Brain microvascular endothelial cell (primary cell): ENCODE measurements at places on chromosomes 11 and 22.

GRCh38 chr11:117851852-117852251 is 24.6 kb downstream of the FXYD6 start:
- DNase-seq = no peak

DNA sequence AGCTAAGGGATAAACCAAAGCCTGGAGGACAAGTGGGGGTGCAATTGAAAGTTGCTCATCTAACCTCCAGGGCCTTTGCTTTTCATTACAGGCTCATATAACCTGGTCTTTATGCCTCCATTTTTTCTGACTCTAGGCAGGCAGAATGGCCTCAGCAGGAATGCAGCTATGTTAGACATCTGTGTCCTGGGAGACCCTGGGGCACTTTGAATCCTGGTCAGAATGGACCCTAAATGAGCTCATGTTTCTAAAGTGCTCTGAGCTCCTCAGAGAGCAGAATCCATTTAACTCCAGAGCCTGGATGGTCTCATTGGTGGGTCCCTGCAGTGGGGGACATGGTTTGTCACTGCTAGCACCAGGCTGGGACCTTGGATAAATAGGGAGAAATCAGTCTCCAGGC is 177.3 kb downstream of the KIRREL3 start:
- DNase-seq = no peak

GRCh38 chr22:27228771-27229170 is 571.4 kb downstream of the MIAT start:
- DNase-seq = no peak

GRCh38 chr11:110061296-110061695 is 31.9 kb upstream of the ZC3H12C start:
- DNase-seq = no peak

GRCh38 chr11:17280494-17281127 is 4.1 kb downstream of the NUCB2 start:
- DNase-seq = no peak

GRCh38 chr11:69918231-69918937 is 99.2 kb upstream of the FGF3 start:
- no peak for DNase-seq

DNA sequence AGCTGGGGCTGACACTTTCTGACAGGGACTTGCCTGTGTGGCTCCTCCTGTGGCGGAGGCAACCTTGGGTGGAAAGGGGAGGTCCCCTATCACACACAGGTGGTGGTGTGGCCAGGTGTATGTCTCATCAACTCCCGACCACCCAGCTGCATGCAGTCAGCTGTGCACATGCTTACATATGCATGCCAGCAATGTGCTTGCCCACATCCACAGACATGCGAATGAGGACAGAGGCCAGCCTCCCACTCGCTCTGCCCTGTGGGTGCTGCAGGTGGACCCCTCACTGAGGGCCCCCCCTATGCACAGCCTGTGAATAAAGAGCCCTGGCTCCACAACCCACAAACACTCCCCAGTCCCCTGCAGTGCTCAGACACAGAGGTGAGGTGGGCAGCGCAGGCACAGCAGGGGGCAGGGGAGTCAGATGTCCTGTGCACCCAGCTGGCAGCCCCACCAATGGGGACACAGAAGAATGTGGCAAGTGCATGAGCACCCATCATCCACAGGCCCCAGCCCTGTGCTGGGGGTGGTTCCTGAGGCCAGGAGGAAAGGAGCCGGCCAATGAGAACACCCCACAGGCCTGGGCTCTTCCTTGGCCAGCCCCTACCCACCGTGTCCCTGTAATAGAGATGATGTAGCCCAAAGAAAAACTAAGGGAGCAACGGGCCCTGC is 9.5 kb downstream of the GNB1L start:
- DNase-seq = no peak

- no peak for DNase-seq
Measured at GRCh38 chr22:45980761-45981160, 3.8 kb upstream of the WNT7B start.

GRCh38 chr11:41920374-41920773 is 460.9 kb upstream of the LRRC4C start:
- DNase-seq = no peak

- no peak for DNase-seq
Measured at GRCh38 chr11:120657306-120658070, 145.9 kb downstream of the GRIK4 start.

GRCh38 chr11:125315079-125315740 is 150.7 kb downstream of the PKNOX2 start:
- DNase-seq = peak; percentile 11

GRCh38 chr22:48944433-48944750 is 883.3 kb downstream of the BRD1 start:
- no peak for DNase-seq

GRCh38 chr11:100972046-100972445 is 157.6 kb downstream of the PGR start:
- no peak for DNase-seq

GRCh38 chr22:29563652-29564460 is 10.3 kb upstream of the THOC5 start:
- DNase-seq = no peak

GRCh38 chr11:61628662-61628970 is 47.7 kb upstream of the SYT7 start:
- DNase-seq = no peak

DNA sequence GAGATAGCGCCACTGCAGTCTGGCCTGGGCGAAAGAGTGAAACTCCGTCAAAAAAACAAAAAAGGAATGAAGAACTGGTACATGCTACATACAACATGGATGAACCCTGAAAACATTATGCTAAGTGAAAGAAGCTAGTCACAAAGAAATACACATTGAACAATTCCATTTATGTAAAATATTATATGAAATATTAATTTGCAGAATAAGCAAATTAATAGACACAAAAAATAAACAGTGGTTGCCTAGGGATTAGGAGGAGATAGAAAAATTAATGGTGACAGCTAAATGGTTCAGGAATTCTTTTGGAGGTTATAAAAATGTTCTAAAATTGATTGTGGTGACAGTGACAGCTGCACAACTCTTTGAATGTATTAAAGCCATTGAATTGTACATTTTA is 14.7 kb downstream of the PRDM10 start:
- no peak for DNase-seq

- DNase-seq = peak; percentile 23
Measured at GRCh38 chr11:28366549-28367346, 258.6 kb downstream of the METTL15 start.

DNA sequence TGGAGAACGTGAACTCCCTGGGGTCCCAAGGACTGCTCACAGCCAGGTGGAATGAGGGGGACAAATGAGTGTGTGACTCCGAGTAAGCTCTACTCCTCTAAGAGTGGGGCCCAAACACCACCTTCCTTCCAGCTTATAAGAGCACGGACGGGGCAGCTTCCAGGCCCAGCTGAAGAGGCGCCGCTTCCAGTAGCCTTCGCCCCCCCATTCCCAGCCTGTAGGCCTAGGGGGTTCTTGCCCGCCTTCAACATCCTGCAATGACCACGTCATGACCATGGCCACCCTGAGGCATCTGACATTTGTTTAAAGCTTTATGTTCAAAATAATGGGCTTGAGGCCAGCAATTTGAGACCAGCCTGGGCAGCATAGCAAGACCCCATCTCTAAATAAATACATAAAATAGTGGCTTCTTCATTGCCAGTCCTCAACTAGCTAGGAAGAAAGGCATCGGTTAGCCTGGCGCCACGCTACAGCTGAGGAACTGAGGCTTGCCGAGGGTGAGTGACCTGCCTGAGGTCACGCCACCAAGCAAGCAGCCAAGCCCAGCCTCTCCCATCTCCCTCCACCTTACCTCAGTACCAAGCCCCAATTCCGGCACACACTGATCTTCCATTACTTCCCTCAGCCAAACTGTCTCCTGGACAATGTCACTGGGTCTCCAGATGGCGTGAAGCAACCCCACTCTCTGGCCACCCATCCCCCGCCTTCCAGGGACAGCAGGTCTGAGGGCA is 7.8 kb upstream of the TNFRSF13C start:
- no peak for DNase-seq

DNA sequence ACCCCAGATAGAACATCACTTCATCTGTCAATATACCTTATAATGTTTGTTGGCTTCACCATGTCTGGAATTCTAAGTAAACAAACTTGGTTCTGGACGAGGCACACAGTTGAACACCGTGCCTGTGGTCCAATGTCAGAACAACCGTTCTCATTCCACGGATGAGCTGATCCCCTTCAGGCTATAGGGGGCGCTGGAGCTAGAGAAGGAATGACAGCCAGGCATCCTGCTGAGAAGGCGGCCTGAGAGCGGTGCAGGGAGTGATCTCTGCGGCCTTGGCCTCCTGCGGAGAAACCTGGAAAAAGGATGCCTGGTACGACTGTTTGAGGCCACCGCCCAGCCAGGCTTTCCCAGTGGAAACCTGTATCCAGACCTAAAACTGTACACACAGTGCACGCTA is 48.7 kb downstream of the FDX1 start:
- no peak for DNase-seq

DNA sequence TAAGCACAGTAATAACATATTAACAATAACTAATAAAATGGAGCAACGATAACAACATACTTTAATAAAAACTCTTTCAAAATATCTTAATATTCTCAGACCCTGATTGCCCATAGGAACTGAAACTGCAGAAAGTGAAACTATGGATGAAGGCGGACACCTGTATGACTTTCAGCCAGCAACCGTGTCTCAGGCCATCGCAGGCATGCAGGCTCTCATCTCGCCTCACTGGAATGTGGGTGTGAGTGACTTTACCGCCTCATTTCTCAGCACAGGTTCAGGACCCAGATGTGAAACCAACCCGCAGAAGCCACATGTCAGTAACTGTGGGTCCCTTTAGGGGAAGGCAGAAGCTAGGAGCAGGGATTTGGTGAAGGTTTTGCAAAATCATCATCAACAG is 539.1 kb downstream of the FAM181B start:
- DNase-seq = no peak

DNA sequence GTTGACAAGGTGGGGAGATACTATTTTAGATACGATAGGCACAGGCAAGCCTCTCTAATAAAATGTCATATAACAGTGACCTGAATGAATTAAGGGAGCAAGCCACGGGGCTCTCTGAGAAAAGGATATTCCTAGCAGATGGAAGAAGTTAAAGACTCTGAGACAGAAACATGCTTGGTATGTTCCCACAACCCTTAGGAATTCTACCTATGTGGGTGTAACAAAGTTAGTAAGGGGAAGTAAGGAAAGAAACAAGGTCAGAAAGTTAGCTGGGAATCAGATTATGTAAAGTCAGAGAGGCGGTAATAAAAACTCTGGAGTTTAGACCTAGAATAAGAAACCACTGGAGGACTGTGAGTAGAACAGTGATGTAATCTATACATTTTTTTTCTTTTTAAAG is 59.7 kb upstream of the GDPD4 start:
- peak; percentile 39 for DNase-seq

DNA sequence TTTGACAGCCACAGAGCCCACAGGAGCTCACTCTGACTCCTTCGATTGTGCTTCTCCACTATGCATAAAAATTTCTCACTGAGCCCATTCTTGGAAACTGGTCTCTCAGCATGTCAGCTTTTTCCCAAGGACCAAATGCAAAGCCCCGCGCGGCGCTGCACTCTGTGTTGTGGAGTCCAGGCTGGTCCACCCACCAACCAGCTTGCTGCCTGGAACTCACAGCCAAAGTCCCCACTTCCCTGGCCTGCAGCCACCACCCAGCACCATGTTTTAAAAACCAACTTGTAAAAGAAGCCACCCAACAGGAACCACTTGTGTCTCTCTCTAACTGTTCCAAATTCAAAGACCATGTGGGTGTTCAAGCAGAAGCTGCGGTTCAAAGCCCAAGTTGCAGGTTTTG is 124.4 kb downstream of the SPATA19 start:
- DNase-seq = no peak

GRCh38 chr11:59728154-59728553 is 14.5 kb upstream of the OR10V1 start:
- DNase-seq = no peak

- peak; percentile 35 for DNase-seq
Measured at GRCh38 chr11:13465909-13466371, 2.9 kb upstream of the BTBD10 start.

DNA sequence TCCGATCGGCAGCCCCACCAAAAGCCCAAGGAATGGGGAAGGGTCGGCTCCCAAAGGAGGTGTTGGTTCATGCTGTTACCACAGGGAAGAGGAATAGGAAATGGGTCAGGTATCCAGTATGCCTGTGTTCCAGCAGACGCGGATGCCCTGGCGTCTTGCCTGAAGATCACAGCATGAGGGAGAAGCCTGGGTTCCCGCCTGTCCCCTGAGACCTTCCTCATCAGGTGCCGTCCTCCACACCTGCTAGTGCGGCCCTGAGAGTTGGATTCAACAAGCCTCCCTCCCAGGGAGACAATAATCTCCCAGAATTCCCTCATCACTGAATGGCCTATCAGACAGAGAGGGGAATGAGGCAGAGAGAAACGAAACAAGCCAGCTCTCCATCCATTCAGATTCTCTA is 92.2 kb downstream of the SPATA19 start:
- no peak for DNase-seq

DNA sequence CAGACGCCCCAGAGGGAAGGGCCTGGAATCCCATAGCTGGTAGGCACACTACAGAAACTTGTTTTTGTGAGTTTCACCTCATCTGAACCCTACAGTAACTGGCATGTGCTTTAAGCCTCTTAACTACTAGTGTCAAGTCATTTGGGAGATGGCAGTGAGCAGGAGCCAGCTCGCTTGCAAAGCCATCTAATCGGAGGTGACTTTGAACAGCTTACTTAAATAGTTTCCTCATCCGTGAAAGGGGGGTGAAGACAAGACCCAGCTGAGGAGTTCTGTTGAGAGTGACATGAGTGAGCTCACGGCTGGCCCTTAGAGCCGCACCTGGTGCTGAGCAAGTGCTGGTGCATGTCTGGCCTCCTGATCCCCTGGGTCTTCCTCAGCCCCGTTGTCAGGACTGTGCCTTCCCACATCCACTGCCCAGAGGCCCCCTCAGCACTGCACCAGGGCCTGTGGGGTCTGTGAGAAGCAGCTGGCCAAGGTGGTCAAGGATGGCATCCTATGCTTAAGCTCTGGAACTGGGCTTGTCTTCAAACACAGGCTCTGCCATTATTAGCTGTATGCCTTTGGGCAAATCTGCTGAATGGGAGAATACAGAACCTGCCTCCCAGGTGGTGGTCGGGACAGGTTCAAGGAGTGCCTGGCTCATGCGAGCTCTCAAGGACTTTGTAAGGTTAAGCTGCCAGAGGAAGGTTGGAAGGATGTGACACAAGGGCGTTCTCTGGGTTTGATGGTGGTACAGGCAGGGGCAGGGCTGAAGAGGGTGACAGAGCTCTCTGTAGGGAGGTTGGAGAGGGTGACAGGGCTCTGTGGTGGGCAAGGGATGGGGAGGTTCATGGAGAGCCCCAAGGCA is 27.3 kb downstream of the INCENP start:
- DNase-seq = no peak

DNA sequence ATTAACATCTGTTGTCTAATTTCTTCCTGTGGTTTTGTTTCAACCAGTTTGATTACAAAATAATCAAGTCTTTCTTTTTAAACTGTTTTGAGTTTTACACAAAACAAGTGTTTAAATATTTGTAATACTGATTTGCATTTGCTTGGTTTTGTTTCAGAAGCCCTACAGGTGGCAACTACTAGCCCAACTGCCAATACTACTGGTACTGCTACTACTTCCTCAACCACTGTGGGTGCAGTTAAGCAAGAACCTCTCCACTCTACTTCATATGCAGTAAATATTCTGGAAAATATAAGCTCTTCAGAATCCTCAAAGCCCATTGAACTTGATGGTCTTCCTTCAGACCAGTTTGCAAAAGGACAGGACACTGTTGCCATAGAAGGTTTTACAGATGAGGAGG is 61.1 kb downstream of the QSER1 start:
- no peak for DNase-seq

- peak; percentile 59 for DNase-seq
Measured at GRCh38 chr11:95711162-95711944, 78.2 kb downstream of the FAM76B start.

GRCh38 chr11:64620381-64620971 is 29.5 kb downstream of the SLC22A12 start:
- DNase-seq = no peak
